ENCODE measurements at places on chromosomes 12 and 14. TPM values are rescaled to one million over a fixed set of nuclear protein-coding genes. Genes with fewer than 3 reads are reported as not detected.

The LHX5 gene
- total RNA-seq, result not detected

The GNB3 gene
- 5.8 TPM for total RNA-seq

The PTGER2 gene
- total RNA-seq, result 0.97 TPM

The NR2C1 gene
- total RNA-seq, result 26.1 TPM

The ADAMTS20 gene
- total RNA-seq, result 0.12 TPM

The PLA2G1B gene
- total RNA-seq, result not detected

The MYL6B gene
- 53.9 TPM for total RNA-seq

The ZDHHC17 gene
- total RNA-seq, result 60.2 TPM

The GPRC5A gene
- total RNA-seq, result 0.32 TPM

The KRT5 gene
- 9.4 TPM for total RNA-seq

The RPGRIP1 gene
- not detected for total RNA-seq

The MYF6 gene
- total RNA-seq, result not detected

The HOXC10 gene
- total RNA-seq, result not detected

The ASCL1 gene
- not detected for total RNA-seq

The DGKA gene
- total RNA-seq, result 51.0 TPM

The FOS gene
- total RNA-seq, result 2.6 TPM

The RPL10L gene
- not detected for total RNA-seq

The CCDC175 gene
- not detected for total RNA-seq

The RFLNA gene
- 5.8 TPM for total RNA-seq

The GLI1 gene
- total RNA-seq, result 0.61 TPM

The IL23A gene
- total RNA-seq, result not detected

The BRI3BP gene
- 3.1 TPM for total RNA-seq

The P2RX2 gene
- not detected for total RNA-seq
